ENCODE measurements at places on chromosomes 1 and 21. TPM values are rescaled to one million over a fixed set of nuclear protein-coding genes. Genes with fewer than 3 reads are reported as not detected.

GRCh38 chr1:55584526-55585401 is 369.6 kb upstream of the USP24 start:
- no peak overlapping the region for H3K4me3 ChIP-seq
- H3K4me1 ChIP-seq = no peaks in the 10 kb centered on the region
- no peak for DNase-seq
- no peaks in the 10 kb centered on the region for H3K27me3 ChIP-seq
- H3K36me3 ChIP-seq = no peaks in the 10 kb centered on the region

- no peak overlapping the region for H3K27ac ChIP-seq
- no peak overlapping the region for H3K4me3 ChIP-seq
- DNase-seq = no peak
- no peaks in the 10 kb centered on the region for H3K36me3 ChIP-seq
- H3K27me3 ChIP-seq = peaks cover 4% of the 10 kb centered on the region
Measured at GRCh38 chr1:34867415-34867814, 7.9 kb upstream of the SMIM12 start.

DNA sequence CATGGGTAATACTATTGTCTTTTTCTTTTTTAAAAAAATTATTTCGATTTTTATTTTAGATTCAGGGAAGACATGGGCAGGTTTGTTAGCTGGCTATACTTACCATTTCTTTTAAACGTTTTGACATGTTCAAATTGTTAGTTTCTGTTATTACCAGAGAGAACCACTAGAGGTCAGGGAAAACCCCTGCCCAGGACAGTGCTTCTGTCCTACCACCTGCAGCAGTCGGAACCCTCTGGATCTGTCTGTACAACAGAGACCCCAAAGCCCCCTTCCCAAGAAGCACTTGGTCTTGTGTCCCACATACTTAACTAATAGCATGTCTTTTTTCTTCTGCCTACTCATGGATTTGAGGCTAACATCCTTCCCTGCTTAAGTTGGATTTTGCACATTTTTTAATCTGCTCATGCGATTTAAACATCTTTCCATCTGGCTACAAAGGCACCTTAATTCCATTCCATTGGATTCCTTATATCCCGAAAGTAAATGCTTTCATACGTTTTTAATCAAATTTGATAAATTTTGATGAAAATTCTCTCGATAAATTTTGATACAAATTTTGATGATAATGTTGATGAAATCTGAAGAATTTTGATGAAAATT is 10.0 kb upstream of the C1orf115 start:
- no peak for DNase-seq
- peaks cover 3% of the 10 kb centered on the region for H3K4me1 ChIP-seq
- no peak overlapping the region for H3K4me3 ChIP-seq
- H3K36me3 ChIP-seq = no peaks in the 10 kb centered on the region

DNA sequence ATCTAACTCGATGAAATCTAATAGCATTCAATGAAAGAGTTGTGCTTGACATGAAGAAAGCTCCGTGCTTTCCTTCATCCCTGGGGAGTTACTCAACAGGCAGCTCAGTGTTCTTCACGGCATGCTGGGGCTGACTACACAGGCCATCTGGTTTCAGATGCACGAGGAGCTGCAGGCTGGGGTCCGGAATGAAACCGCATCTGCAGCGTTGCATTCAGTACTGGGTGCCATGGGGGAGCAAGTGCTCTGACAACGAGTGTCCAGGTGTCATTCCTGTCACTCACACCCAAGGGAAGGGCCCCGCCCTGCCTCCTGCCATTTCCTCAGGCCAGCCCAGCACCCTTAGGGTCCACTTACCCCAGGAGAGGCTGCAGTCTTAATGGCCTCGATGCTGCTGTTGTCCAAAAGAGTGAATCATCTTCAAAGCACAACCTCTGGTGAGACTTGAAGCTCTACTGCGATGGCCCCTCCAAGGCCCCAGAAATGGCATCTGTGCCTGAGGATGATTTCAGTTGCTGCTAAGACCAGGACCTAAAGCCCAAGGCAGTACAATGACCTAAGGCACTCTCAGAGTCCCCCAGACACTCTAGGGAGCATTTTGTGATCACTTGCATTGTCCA is 61.4 kb downstream of the STUM start:
- no peaks in the 10 kb centered on the region for H3K36me3 ChIP-seq
- no peaks in the 10 kb centered on the region for H3K27me3 ChIP-seq
- H3K4me3 ChIP-seq = no peak overlapping the region
- H3K4me1 ChIP-seq = no peaks in the 10 kb centered on the region
- DNase-seq = no peak

DNA sequence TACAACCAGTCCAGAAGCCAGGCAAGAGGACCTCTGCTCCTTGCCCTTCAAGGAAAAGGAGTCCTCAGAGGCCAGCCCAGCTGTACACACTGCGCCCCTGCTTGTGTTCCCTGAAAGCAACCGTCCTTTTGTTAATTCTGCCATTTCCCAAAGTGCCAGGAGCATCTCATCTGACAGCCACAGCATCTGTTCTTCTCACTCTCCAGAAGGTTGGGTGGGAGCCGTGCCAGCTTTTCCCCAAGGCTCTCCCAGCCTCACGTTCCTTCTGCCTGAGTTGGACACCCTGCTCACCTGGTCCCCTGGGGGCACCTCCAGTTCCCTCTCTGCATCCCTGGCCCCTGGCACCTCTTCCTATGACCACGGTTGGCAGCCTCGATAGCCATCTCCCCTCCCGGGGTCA is 10.5 kb upstream of the CNTN2 start:
- H3K4me3 ChIP-seq = no peak overlapping the region
- H3K4me1 ChIP-seq = no peaks in the 10 kb centered on the region
- H3K36me3 ChIP-seq = no peaks in the 10 kb centered on the region

DNA sequence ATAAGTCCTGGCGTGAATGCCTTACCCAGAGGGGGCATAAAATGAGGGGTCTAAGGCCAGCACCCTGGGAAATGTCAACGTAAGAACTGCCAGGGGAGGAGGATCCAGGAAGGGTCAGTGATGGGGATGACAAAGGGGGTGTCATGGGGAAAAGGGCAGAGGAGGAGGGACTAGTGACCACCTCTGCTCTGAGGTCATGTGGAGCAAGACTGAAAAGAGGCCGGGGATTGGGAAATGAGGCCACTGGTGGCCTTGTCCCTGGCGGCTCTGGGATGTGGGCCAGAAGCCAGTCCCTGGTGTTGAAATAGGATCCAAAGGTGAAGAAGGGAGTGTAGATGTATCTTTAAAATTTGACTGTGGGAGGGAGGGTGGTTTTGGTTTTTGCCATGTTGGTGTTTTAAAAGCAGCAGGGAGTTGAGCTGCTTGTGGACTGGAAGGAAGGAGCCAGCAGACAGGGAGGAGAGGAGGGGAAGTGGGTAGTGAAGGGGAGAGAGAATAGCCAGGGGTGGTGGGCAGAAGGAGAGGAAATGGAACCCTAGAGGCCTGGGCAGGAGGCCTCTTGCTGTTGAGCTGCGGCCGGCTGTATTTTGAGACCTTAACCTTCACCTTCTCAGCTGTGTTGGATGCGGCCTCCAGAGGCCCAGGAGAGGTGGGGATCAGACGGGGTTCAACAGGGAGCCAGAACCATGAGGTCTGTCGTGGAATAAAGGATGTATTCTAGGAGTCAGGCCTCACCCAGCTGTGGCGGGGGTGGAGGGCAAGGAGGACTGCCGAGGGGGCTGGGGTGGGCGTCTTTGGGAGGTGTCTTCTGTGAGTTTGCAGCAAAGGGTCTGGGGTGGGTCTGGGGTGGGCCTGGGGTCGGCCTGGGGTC is 92.5 kb downstream of the DHRS3 start:
- H3K27me3 ChIP-seq = no peaks in the 10 kb centered on the region
- H3K4me1 ChIP-seq = peaks cover 37% of the 10 kb centered on the region
- no peaks in the 10 kb centered on the region for H3K36me3 ChIP-seq
- DNase-seq = peak; percentile 69
- H3K4me3 ChIP-seq = peak overlapping the region; percentile 55

- H3K36me3 ChIP-seq = no peaks in the 10 kb centered on the region
- H3K4me3 ChIP-seq = no peak overlapping the region
- no peaks in the 10 kb centered on the region for H3K27me3 ChIP-seq
- no peaks in the 10 kb centered on the region for H3K4me1 ChIP-seq
- H3K27ac ChIP-seq = no peak overlapping the region
- no peak for DNase-seq
Measured at GRCh38 chr1:66384258-66384921, 149.6 kb upstream of the SGIP1 start.

DNA sequence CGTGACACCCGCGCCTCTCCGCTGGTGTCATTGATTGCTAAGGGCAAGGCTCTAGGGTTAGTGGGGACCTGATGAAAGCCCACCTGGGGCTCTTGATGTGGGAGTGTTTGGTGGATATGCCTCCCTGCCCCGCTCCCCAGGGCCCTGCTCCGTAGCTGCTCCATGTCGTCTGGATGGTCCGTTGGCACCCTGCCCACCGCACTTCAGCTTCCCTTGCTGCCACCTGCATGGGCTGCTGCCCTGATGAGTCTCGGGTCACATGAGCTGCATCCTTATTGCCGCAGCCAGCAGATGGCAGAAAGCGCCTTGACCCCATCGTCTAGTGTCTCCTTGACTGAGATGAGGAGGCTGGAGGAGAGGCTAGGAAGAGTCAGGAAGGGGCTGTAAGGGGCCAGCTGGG is 439.4 kb downstream of the CAMTA1 start:
- no peaks in the 10 kb centered on the region for H3K4me1 ChIP-seq
- no peak overlapping the region for H3K27ac ChIP-seq
- H3K36me3 ChIP-seq = no peaks in the 10 kb centered on the region
- no peak for DNase-seq
- H3K27me3 ChIP-seq = no peaks in the 10 kb centered on the region
- H3K4me3 ChIP-seq = no peak overlapping the region

GRCh38 chr1:27605796-27606707 is 2.1 kb upstream of the AHDC1 start:
- no peaks in the 10 kb centered on the region for H3K27me3 ChIP-seq
- no peak overlapping the region for H3K27ac ChIP-seq
- H3K4me3 ChIP-seq = no peak overlapping the region
- DNase-seq = peak; percentile 60
- H3K36me3 ChIP-seq = no peaks in the 10 kb centered on the region
- peaks cover 10% of the 10 kb centered on the region for H3K4me1 ChIP-seq

SPRR2F gene
- polyA plus RNA-seq = not detected

Data from liver (tissue), 10 donors.